ENCODE measurements at places on chromosomes 4 and X.

GRCh38 chr4:40812386-40812785 is 62.6 kb downstream of the NSUN7 start:
- DNase-seq: no peak

DNA sequence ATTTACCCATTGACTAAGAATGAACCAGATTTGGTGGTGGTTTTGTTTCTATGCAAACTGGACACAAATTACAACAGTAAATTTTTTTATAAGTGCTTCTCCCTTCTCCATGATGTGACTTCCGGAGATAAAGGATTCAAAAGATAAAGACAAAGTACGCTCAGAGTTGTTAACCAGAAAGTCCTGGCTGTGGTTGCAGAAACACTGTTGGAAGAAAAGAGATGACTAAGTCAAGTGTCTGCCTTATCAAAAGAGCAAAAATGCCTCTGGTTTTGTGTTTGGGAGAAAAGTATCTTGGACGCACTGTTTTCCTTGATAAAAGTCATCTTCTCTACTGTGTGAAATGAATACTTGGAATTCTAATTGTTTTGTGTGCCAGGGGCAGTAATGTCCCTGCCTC is 213.4 kb downstream of the GC start:
- DNase-seq: no peak

GRCh38 chr4:11669156-11669555 is 240.5 kb upstream of the HS3ST1 start:
- no peak for DNase-seq

DNA sequence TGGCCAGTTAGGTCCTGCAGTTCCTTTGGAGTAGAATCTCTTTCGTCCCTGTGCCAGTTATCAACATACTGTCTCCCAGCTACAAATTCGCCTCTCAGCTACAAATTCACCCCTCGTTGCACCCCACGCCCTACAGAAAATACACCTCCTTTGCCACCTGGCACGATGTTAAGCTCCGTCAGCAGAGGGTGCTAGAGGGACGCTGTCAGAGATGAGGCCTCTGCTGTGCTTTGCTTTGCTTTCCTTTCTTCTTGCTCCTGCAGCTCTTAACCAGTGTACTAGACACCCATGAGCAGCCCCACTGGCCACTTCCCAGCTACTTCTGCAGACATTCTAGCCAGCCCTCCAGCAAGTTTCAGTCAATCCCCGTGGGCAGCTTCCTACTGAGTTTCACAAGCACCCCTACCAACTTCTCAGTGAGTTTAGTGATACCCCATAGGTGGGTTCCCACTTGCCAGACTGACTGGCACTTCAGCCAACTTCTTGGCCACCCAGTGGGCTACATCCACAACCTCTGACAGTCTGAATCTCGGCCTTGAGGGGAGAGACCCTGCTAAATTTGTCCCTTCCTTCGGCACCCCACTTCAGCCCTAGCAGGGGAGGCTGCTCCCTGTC is 21.8 kb downstream of the HAUS3 start:
- peak; percentile 83 for DNase-seq

DNA sequence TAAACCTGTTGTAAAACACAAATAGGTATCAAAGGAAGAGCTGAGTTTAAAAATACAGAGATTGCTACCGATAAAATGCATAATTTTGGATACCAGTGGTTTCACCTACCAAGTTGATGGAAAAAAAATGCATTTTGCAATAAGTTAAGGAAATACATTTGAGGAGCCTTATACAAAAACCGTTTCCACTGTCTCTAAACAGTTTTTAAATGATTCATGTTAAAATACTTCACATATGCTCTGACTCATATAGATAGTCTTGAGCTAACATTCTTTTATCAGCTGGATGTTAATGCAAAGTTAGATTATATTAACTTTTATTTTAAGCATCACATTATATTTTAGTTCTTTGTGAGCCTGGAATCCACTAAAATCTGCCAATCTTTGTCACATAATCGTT is 50.6 kb upstream of the ANKRD17 start:
- no peak for DNase-seq

GRCh38 chrX:39398215-39398962 is 597.1 kb downstream of the MID1IP1 start:
- DNase-seq: no peak

GRCh38 chr4:3518511-3518880 is 13.7 kb downstream of the LRPAP1 start:
- DNase-seq: no peak

DNA sequence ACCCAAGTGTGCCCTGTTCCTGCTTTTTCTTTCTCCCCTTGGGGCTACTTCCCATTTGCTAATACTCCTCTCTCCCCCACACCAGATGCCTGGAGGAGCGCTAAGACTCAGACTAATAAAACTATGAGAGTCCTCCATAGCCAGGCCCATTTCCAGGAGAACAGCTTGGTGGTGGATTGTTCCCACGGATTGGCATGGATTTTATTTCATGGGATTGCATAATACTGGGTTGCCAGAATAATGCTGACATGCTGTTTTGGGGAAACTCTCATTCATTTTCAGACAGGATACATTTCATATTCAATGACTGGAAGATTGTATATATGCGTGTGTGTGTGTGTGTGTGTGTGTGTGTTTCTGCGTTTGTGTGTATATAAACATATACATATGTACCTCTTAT is 447.5 kb upstream of the PITX2 start:
- DNase-seq: no peak

- no peak for DNase-seq
Observed at GRCh38 chrX:139766545-139766983, 58.6 kb upstream of the MCF2 start.

DNA sequence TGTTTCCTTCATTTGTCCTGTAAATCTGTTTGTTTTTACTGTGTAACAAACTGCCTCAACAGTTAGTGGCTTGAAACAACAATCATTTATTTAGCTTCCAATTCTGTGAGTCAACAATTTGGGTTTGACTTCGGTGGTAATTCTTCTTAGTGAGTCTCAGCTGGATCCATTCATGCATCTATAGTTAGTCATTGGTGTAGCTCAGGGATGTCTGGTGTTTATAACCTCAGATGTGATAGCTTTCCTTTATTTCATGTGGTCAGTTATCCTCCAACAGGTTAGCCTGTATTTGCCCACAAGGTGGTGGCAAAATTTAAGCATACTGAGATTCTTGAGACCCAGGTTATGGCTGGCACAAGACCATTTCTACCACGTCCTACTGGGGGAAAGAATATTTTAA is 1267.2 kb downstream of the RAPGEF2 start:
- no peak for DNase-seq

DNA sequence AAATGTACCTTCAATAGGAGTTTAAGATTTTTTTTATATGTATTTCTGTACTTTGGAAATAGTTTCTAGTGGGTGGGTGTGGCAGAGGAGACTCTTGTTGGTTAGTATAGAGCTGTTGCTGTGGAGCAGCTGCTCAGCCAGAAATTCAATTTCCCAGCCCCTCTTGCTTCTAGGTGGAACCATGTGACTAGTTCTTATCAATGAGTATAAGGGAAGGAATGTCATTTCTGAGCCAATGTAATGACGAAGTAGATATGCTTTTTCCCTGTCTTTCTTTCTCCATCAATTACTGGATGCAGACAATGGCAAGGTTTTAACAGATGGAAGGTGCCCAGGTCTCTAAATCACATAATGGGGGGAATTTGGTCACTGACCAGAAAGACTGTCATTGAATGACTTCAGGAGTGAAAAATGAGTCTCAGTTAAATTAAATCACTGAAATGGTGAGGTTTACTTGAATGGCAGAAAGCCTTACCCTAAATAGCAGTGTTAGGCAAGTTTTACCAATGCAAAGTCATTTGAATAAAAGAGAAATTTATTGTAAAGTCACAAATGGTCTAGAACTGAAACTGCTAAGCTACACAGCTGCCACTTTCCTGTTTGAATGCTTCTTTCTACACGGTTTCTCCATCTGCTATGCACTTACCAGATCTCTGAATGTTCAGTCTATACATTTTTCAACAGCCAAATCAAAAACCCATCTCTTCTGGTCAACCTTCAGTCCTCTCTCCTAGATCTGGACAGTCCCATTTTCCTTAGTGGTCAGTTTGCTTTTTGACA is 795.4 kb upstream of the MAGEB2 start:
- DNase-seq: no peak

DNA sequence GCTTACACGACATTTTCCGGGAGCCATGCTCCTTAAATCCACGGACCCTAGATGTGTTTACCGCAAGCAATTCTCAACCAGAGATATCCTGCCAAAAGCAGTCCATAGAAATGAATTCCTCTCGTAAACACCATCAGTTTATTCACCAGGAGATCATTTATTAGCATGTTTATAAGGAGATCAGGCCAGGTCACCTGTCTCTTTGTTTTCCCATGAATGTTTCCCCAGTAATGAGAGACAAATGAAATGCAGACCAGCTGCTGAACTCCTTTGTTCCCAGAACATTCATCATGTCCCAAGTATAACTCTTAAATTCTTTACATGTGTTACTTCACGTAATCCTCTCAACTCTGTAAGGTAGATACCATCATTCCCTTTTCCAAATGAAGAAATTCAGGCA is 137.1 kb downstream of the DDX53 start:
- DNase-seq: no peak

Measured in nephron progenitor cell (in vitro differentiated cells).